ENCODE measurements at places on chromosomes 16 and 17.

- no peak for DNase-seq
Measured at GRCh38 chr17:65942592-65942991, 249.3 kb downstream of the CEP112 start.

DNA sequence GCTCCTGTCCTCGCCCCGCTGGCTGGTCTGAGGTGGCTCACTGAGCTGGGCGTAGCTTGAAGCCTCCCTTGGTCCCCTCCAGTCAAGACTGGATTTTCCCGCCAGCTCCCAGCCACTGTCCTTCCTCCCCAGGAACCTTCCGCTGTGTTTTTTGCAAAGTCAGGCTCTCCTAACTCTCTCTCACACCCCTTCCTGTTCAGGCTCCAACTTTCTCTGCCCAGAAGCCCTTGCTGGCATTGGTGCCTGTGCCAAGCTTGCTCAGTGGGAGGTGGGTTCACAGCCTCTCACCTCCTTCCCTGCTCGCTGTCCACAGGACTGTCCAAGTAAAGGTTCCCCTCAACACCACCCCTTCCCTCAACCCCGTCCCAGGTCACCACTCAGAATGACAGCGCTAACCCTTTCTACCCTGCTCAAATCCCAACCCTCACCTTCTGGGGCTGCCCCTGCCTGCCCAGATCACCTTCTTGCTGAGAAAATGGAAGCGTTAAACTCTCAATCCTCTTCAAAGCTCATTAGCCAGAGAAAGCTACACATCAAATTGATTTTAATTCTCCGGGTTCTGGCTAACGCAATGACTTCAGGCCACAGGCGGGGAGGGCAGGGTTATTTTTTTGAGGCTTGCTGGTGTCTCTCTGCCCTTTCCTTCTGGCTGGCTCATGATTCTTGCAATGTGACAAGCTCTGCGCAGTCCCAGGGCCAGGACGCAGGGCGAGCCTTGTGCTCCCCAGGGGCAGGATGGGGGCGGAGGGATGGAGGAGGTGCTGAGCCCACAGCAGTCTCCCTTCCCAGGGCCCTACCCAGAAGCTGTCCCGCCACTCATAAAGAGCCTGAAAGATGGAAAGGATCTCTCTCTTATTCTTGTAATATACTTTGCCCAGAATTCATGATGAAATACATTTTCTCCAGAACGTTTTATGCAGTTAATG lies 357.2 kb upstream of the TNRC6C start:
- DNase-seq: no peak

- no peak for DNase-seq
Measured at GRCh38 chr16:3618769-3619141, 7.3 kb upstream of the SLX4 start.

GRCh38 chr16:27721531-27722181 lies 171.7 kb downstream of the KATNIP start:
- peak; percentile 56 for DNase-seq

- DNase-seq: peak; percentile 39
Measured at GRCh38 chr17:6657633-6658287, 6.2 kb downstream of the C17orf100 start.

DNA sequence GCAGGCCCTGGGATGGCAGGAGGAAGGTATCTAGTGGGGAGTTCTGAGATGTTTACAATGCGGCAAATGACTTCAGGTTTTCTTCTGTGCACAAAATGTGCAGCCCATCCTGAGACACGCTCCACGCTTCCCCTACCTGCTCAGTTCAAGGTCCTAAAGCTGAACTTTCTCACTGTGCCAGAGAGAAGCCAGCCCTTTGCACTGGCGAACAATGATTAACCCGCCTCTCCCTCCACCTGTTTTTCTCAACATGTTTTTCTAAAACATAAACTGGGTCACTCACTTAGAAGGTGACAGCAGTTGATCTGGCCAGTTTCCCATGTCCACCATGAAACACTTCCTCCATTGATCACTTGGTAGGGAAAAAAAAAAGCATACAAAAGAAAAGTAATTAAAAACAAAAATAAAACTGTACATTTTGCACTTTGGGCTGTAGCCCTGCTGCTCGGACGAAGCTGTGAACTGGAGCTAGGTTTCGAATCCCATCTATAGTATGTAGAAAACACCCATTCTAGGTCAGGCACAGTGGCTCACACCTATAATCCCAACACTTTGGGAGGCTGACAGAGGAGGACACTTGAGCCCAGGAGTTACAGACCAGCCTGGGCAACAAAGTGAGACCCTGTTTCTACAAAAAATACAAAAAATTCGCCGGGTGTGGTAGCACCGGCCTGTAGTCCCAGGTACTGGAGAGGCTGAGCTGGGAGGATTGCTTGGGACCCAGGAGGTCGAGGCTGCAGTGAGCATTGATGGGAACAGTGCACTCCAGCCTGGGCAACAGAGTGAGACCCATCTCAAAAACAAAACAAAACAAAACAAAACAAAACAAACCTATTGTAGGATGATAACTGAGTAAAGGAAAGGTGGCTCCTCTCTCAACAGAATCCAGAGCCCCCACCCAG lies 6.1 kb upstream of the G6PC1 start:
- no peak for DNase-seq

DNA sequence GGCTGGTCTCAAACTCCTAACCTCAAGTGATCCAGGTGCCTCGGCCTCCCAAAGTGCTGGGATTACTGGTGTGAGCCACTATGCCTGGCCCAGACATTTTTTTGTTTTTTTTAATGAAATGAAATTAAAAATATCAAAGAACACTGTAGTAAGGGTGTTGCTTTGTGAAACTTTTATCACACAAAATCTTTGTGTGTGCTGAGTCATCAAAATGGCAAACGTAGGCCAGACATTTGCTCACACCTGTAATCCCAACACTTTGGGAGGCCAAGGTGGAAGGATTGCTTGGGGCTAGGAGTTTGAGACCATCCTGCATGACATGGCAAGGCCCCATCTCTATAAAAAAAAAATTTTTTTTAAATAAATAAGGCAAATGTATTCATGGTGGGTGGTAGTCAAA lies 9.7 kb downstream of the NAT9 start:
- no peak for DNase-seq

DNA sequence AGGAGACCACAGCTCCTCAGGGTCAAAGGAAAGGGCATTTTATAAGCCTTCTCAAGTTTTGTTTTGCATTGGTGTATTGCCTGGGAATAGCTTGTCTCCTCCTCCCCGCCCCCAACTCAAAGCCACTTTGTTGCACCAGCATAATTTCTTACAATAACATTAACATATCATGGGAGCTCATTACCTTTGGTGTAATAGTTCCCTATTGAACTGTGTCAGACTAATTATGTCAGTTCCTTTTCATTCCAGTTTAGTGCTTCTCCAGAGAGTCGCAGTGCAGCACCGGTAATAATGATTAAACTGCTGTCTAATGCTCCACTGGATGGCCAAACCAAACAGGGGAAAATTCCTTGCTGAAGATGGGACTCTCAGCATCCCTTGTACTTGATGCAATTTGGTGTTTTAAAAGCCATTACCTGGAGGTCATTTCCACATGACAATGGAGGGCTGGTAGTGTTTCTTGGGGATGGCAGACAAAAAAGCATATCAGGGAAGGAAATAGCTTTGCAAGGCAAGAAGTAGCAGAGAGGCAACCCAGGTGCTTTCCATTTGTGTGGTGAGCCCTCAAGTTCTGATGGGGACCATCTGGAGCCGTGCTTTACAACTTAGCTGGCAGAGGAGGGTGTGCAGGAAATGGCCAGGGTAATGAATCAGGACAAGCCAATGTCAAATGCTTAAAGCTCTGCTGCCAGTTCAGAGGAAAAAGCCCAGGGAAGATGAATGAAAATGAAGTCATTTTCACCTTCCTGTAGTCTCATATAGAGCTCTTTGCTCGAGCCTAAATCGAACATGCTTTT lies 91.5 kb upstream of the NLRP1 start:
- DNase-seq: no peak

- peak; percentile 70 for DNase-seq
Measured at GRCh38 chr16:391885-392335, 5.1 kb upstream of the NME4 start.

DNA sequence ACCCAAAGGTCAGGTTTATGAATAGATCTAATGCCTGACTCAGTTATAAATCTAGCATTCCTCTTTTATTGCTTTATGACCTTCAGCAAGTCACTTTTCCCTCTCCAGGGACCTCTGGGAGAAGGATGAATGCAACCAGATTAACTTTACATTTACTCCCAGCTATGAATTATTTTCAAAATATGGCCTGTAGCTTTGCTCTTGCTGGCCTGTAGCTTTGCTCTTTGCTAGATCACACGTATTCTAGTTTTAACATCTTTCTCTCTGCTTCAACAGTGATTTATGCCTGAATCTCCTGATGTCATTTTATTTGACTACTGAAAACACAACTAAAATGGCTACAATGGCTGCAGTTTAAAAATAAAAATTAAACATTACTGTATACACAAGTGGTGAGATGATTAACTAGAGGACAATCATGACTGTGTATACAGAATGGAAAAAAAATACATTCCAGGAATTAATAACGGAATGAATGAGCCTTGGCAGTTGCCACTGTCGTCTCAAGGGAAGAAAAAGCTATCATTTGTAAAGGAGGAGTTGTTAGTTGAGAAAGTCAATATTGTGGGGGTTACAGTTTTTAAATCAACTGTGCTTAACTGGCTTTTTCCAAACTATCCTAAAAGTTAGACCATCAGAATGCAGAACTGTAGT lies 434.5 kb upstream of the GOT2 start:
- DNase-seq: no peak

- DNase-seq: no peak
Measured at GRCh38 chr16:56667581-56668571, at the start of gene MT1G. Gene MT1G (minus strand): TSS chr16:56668065. CDS start chr16:56667993, 72 bp downstream.

GRCh38 chr16:17768257-17768656 lies 297.5 kb upstream of the XYLT1 start:
- no peak for DNase-seq

DNA sequence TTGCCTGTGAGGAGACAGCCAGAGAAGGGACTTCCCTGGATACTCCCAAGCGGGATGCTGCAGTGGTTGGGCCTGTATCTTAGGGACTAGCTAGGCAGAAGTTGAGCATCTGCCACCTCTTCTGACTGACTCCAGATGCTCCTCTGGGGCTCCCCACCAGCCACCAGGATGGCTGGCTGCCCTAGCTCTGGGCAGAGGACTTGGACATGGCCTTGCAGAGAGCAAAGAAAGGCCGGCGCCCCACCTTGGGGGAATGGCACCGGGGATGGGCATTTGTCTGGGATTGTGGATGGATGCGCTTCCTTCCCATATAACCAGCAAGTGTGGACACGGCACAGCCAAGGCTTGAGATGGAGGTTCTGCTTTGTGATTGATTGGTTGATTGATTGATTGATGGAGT lies 69.0 kb downstream of the OR1D5 start:
- DNase-seq: no peak

- DNase-seq: no peak
Measured at GRCh38 chr17:32357615-32358014, 7.7 kb downstream of the ZNF207 start.

DNA sequence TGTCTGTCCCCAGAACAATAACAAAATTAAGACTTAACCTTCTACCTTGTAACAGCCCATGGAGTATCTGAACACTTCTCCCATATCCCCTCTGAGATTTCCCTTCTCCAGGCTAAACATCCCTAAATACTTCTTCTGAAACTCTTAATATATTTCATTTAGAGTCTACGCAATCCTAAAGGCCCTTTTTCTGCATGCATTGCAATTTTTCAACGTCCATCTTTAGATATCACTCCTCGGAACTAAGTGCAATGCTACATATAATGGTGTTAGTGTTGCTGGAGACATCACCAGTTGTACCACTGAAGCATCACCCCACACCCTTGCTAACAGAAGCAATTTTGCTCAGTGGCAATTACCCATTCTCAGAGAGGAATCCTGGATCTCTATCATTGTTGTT lies 13.2 kb downstream of the GRIN2A start:
- no peak for DNase-seq

- DNase-seq: no peak
Measured at GRCh38 chr17:76796081-76796480, 58.2 kb downstream of the MFSD11 start.

Measured in head of caudate nucleus (tissue), 42 donors.